ENCODE measurements at places on chromosomes 13 and 19.

DNA sequence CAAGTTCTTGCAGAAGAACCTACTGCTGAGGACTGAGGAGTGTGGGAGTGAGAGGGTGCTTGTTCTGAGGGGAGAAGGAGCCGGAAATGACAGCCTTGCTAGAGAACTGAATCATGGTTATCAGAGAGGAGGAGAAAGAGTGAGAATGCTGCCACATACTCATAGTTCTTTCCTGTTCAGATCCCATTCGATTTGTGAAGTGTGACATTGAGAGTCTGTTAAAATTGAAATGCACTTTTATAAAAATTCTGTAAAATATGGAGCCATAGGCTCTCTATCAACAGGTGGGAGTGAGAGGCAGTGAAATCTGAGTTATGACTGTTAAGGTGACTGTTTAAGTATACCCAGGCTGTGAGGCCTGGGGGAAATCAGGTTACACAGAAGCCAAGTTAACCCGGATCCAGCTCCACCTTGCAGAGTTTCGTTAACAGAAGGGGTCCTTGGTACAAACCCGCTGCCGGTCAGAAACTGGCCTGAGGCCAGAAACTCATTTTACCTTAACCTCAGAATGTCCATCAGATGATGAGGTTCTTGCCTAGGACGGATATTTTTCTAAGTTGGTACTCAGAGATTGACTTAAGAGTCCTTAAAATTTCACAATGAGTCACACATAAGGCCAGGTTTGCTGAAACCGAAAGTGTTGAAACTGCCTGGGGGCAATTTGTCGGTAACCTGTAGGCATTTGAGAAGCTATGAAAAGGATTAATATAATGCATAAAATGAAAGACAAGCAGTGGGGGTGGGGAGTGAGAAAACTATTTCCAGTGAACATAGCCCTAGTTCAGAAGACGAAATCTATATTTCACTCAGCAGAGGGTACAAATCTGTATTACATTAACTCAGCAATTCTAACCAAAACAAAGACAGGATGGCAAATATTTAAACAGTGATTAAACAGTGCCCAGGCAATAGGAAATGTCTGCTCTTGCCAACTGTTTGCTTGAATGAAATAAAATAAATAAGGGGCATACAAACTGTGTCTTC, 350.5 kb downstream of the KCNRG start:
- peak; percentile 57 for DNase-seq

DNA sequence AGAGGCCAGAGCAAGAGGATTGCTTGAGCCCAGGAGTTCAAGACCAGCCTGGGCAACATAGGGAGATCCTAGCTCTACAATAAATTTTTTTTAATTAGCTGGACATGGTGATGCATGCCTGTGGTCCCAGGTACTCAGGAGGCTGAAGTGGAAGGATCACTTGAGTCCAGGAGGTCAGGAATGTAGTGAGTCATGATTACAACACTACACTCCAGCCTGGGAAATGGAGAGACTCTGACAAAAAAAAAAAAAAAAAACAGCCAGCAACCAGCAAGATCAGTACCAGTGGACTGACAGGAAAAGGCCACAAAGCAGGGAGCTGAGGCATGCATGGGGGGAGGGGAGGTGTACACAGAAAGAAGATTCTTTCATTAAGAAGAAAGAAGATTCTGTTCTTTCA, 52.7 kb upstream of the RFXAP start:
- no peak for DNase-seq

DNA sequence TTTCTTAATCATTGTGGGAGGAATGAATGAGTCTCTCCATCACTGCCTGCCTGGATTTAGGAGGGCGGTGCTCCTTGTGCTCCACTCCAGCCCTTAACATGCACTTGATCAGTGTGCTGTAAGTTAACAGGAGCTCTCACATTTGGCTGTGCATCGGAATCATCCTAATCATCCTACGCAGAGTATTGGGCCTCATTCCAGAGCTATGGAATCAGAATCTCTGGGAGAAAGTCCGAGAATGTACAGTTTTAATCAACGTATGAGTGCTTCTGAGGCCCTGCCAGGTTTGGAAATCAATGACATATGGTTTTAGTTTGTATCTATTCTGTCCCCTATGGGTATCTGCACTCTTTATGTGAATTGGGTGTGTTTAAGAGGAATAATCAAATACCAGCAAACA, 34.9 kb upstream of the DCLK1 start:
- no peak for DNase-seq

DNA sequence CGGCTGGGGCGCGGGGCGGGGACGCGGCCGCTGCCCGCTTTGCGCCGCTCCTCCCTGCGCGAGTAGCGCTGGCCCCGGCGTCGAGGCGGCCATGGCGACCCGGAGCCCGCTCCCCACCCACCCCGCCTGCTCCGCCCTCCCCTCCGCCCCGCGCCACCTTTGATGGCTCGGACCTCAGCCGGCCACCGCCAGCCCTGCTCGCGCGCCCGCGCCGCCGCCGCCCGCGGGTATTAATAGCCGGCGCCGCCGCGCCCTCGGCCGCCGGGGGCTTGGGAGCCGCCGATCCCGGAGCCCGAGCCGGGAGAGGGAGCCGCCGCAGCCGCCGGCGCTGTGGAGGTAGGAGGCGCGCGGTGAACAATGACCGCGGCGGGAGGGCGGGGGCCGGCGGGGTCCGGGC, 261 bp downstream of the FARP1 start:
- DNase-seq = no peak

- no peak for DNase-seq
Observed at GRCh38 chr13:46495651-46496050, 57.3 kb upstream of the LRCH1 start.

DNA sequence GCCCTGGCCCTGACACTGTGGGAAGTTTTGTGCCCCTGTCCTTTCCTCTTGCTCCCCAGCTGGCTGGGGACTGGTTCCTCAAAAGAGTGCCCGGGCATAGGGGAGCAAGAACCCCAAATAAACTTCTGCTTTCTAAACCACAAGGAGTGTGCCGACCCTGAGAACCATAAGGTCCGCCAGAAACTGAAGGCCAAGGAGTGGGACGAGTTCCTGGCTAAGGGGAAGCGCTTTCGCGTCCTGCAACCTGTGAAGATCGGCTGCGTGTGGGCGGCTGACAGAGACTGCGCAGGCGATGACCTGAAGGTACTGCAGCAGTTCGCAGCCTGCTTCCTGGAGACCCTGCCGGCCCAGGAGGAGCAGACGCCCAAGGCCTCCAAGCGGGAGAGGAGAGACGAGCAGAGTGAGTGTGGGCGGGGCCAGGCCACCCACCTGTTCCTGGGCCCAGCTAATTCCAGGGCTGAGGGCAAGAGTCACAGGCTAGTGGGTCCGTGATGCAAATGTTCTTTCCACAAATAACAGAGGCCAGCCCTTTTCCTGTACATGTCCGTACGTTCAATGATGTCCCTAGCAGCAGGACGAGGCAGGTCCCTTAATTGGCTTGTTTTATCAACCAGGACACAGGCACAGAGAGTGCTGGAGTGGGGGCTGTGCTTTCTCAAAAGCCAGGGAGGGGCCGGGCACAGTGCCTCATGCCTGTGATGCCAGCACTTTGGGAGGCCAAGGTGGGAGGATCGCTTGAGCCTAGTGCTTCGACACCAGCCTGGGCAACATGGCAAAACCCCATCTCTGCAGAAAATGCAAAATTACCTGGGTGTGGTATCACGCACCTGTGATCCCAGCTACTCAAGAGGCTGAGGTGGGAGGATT, 25.6 kb downstream of the UBXN6 start:
- no peak for DNase-seq

- no peak for DNase-seq
Observed at GRCh38 chr13:100525453-100526317, 62.9 kb downstream of the GGACT start.

GRCh38 chr13:48068036-48068435, 26.9 kb downstream of the MED4 start:
- DNase-seq = no peak

DNA sequence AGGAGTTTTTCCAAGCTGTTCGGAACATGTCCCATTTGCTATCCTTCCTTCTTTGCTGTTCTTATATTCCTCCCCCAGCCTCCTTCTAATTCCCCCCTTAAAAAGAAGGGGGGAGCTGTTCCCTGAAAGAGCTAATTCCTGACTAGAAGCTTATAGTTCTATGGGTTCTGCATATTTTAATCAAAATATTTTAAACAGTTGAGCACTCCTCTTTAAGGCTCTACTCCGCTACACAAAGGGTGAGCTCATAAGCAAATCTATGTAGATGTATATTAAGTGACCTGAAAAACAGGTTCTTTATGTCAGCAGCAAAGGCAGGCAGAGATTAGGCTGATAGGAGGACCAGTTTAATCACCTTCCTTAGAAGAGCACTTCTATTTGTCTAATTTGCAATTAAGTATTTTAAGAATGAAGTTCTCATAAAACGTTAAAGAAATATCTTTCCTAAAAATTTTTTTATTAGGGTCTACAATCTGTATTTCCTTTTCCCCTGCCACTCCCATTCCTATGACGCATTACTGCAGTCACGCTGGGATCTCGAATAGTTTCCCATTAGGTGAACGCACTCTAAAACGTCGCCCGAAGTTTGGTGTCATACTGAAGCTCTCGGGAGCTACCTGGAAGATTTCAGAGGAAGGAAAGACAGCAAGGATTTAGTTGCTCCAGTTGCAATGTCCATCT, 5.2 kb downstream of the EFNB2 start:
- DNase-seq = no peak

GRCh38 chr13:23679220-23679619, 109.0 kb downstream of the TNFRSF19 start:
- DNase-seq = no peak

GRCh38 chr13:79485014-79485811, 4.3 kb downstream of the NDFIP2 start:
- no peak for DNase-seq

DNA sequence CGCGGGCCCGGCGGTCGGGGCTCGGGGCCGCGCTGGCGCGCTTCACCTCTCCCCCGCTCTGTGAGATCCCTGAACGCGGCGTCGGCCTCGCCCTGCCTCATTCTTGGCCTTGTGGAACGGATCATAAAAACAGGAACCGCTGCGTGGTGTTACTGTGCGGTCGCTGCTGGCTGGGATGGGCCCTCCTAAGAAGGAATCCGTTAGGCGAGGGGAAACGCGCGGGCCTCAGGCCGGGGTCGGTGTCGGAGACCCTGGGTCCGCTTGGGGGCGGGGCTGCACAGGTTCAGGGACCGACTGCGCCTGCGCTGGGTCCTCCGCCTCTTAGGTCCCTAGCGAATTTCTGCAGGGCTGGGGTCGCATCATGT, 381 bp downstream of the CKAP2 start:
- DNase-seq = peak; percentile 75

Measured in activated CD4-positive, alpha-beta T cell treated with anti-CD3 and anti-CD28 coated beads for 4 hours (primary cell).